Stimulated activated CD8-positive, alpha-beta memory T cell treated with anti-CD3 and anti-CD28 coated beads, Interleukin-7, amount 100 ng/mL, for 1 hour (primary cell): ENCODE measurements at places on chromosomes 2 and 18.

DNA sequence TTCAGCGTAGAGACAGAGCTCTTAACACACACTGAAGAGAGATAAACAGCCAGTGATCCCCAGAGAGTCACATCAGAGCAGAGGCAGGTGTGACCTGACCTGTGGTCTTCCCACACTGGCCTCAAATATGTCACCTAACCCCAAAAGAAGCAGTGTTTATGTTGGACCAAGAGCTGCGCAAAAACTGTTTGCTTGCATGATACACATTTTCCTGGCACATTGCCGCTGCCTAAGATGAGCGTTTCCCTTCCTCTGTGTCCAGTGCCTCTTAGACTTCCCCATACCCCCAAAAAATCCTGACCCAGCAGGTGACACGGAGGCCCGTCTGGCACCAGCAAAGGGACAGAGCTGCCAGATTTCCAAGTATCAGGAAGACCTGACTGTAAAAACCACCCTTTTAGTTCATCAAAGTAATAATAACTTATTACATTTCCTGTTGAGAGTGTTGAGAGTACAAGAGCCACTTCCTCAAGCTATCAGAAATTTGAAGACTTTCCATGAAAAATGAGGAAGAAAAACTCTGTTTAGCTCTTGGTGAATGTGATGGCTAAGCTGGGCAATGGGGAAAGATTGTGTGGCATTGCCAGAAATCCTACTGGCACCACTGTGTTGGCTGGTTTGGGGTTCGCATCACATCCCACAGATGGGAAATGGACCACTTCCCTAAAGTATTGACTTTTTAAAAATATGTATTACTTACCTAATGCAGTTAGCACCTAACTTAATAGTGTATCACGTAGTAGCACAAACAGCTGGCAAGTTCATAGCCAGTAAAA lies 6.7 kb downstream of the TNFRSF11A start:
- DNase-seq: no peak

GRCh38 chr2:62660582-62661262 lies 44.8 kb upstream of the EHBP1 start:
- no peak for DNase-seq

DNA sequence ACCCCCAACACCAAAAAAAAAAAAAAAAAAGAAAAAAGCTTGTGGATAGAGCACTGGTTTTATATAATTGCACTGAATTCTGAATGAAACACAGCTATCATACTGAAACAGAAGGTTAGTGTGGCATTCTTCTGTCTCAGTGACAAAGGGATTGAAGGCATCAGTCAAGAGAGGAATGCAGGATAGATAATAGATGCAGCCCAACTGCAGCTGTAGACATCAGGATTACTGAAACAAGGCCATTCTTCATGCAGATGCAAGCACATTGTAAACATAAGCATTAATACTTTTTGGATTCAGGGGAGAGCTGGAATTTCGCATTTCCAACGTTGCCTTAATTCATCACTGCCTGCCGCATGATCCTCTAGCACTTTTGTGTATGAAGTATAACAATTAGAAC lies 897.4 kb upstream of the KLHL29 start:
- no peak for DNase-seq

- no peak for DNase-seq
Measured at GRCh38 chr2:55158111-55158814, 73.8 kb downstream of the CLHC1 start.

- no peak for DNase-seq
Measured at GRCh38 chr2:176490061-176490861, 221.0 kb downstream of the MTX2 start.

- DNase-seq: no peak
Measured at GRCh38 chr18:78733762-78734613, 245.6 kb upstream of the SALL3 start.
